Stimulated activated CD8-positive, alpha-beta memory T cell treated with anti-CD3 and anti-CD28 coated beads, Interleukin-15, amount 100 ng/mL, for 48 hours (primary cell): ENCODE measurements at places on chromosomes 2 and 18.

GRCh38 chr2:17515652-17516051 lies 2.6 kb downstream of the RAD51AP2 start:
- no peak for DNase-seq

DNA sequence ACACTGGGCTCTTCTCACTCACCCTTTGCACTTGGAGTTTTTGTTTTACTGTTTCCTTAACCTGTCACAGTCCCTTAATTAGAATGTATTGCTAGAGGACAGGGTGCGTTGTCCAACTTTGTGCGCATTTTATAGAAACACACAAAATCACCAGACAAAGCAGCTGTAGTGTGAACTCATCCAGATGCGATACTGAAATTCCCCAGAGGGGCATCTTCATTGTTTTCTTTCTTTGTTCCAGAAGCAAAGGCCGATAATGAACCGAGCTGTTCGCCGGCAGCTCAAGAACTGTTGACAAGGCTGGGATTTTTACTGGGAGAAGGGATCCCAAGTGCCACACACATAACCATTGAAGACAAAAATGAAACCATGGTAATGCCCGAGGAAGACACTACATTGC lies 137.6 kb downstream of the WDSUB1 start:
- DNase-seq: no peak

- no peak for DNase-seq
Measured at GRCh38 chr2:6441800-6442199, 423.9 kb downstream of the CMPK2 start.

DNA sequence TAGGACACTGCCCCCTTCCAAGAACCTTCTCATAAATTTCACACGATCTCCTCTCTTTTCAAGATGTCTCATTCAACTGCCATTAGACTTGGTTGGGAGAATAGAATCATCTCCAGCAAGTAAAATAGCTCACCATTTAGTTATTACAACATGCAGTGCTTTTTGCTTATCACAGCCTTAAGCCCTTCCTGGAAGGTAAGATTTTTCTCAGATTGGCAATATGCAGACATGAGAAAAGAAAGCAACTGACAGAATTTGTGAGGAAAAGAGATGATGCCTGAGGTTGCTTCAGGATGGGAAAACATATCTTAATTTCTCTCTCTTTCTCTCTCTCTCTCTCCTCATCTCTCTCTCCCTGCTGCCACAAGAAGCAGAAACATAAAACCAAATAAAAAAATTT lies 855.1 kb upstream of the ACVR2A start:
- no peak for DNase-seq

DNA sequence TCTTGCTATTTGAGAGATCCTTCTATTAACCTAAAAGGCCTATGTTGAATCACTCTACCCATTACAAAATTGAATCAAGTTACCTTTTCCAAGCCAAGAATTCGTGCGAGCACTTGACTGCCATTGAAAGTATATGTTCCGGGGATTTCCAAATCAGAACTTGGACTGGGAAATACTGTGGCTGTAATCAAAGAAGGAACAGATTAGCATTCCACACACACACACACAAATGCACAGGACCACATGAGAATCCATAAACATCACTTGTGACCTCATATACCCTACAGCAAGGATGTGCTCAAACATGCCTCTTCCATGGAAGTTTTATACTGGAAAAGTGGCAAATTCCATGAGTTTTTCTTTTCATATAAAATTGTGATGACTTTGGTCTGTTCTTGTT lies 86.0 kb downstream of the ABCA12 start:
- no peak for DNase-seq

GRCh38 chr18:59650266-59650820 lies 46.9 kb downstream of the CCBE1 start:
- no peak for DNase-seq

DNA sequence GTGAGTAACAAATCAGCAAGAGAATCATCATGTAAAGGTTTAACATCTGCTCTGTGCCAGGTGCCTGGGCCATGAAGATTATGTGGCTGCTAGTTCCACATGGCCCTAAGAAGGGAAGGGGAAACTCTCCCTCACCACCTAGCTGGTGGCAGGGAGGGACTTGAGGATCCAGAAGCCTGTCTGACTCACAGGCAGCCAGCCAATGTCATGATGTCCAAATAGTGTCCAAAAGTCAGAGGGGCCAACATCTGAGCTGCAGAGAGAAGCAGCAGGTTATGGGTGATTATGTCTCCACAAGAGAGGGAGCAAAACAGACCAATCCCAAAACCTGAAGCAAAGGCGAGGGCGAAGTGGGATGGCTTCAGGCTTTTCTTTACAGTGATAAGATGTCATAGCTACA lies 61.9 kb upstream of the SPP2 start:
- DNase-seq: no peak

DNA sequence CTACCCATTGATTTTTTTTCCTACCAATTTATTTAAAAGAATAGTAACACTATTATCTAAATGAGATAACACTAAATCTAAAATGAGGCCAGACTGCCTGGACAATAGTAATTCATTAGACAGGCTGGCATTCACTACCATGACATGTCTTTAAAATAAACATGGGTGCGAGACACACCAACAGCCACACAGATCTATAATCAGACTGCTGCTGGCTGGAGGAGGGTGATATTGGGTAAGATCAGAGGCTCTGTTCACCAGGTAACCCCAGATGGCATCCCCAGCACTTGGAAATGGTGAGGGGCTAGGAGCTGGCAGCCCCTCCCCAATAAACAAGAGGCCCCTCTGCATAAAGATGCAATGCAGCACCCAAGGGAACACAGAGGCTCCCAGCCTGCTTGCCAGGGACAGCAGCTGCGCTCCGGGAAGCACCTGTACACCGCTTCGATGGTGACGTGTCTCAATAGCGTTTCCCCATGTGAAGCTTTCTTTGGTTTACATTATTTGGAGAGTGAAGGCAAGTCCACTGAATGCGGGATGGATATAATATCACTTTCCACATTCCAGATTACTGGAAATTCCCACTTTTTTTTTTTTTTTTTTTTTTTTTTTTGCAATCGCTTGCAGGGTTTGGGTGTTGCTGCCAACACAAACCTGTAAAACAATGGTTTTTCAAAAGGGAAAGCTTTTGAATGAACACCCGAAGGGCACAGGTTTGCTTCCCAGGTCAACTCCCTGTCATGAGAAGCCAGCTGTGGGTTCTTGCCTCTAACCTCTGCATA lies 159.0 kb downstream of the ZNF516 start:
- DNase-seq: no peak

DNA sequence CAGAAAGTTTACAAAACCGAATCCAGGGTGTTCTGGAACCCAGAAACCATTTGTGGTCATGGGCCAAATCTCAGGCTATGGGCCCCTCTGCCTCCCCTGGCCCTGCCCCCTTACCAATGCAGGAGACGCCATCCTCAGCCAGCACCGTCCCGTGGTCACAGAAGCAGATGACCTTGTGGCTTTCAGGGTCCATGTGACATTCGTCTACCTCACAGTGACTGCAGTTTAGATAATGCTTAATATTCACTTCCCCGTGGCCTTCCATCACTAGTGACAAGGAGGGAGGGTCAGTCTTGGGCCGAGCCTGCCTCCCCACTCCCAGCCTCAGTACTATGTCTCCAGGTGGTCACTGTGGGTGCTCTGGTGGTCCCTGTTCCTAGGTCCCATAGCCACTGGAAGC lies 111.6 kb downstream of the CLIP4 start:
- no peak for DNase-seq

DNA sequence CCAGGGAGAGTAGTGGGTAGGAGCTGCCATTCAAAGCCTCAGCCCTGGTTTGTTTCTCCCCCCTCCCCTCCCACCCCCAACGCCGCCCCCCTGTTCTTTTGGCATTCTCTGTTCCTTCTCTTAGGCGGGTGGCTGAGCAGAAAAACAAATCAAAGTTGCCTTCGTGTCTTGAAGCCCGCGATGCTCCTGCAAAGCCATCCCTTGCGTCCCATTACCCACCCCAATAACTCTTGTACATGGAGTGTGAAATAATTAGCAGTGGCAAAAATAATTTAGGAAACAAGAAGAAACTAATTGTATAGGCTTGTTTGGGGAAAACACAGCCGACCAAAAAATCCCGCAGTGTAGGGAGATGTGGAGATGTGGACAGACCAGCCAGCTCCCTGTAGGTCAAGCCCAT lies 59.6 kb downstream of the CELF4 start:
- no peak for DNase-seq

GRCh38 chr2:60456115-60456770 lies 97.2 kb downstream of the BCL11A start:
- DNase-seq: no peak

DNA sequence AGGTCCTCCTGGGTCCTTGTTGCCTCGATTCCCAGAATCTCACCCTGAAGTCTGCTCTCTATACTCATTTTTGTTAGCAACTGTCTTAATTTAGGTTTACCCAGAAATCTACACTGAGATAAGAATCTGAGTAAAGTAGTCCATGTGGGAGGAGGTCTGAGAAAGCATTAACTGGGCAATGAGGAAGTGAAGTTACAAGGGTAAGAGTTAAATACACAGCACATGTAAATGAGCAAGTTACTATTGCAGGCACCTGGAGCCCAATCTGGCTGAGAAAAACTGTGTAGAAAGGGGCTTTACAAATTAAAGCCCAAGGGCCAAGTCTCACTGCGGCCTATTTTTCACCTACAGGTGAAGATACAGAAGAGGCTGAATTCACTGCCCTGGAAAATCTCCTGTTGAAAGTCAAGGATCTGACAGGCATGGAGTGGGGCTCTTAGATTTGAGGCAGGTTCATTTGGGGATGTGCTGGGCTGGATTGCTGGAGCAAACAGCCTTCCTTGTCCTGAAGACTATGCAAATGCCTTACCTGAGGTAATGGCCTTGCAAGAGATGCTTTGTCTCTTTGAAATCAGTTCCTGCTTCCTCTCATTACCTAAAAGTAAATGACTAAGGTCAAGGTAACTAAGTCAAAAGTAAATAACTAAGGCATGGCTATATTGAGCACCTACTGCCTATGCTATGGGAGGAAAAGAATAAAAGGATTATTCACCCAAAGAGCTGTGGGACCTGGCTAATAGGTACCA lies 84.4 kb upstream of the DYNAP start:
- DNase-seq: no peak

DNA sequence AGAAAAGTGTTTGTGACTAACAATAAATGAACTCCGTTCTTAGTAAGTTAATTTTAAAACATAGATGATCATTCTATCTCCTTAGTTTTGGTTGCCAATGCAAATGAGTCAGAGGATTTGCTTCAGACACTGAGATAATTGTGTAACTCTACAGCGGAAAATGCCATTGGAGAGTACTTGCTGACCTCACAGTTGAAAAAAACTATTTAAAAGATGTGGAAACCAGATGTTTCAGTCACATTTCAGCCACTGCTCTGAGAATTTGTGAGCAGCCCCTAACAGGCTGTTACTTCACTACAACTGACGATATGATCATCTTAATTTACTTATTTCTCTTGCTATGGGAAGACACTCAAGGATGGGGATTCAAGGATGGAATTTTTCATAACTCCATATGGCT lies at the start of gene TNFAIP6:
Gene TNFAIP6, plus strand, starts transcription at position 234 of the 400 bp plus-strand sequence. Its CDS starts 75 bp downstream, at position 309.
- DNase-seq: no peak

GRCh38 chr18:78984941-78985784 lies 5.5 kb downstream of the SALL3 start:
- DNase-seq: no peak

DNA sequence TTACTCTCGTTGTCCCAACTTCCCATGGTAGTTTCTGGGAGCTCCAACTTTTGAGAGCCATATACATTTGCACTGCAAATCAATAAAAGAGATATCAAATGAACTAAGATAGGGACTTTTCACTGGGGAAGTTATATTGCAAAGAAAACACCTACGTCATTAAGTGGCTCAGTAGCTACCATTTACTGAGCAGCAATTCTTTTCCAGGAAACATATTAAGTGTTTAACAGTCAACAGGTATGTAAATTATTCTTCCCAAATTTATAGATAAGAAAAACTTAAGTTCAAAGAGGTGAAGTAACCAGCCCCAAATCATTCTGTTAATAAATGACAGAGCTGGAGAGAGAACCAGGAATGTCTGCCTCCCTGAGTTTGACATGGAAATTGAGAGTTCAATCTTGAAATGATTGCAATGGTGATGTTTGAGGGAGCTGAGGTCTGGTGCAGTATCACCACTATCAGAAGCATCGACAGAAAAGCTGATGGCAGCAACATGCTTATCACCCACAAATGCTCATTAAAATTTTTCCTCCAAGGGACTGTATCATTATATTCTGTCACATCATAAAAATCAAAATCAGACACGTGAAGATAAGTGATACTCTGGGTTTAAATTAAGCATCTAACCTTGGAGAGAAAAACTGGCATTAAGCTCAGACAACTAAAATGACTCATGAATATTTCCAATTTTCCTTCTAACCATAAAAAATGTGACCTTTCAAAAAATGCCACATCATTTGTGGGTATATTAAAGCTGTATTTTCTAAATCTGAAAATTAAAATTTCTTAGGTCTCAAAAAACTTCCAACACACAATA lies 43.4 kb downstream of the GAREM1 start:
- DNase-seq: no peak

- DNase-seq: no peak
Measured at GRCh38 chr2:156891609-156892008, 365.9 kb upstream of the GALNT5 start.

GRCh38 chr2:180360283-180360618 lies 353.2 kb upstream of the CWC22 start:
- DNase-seq: no peak

DNA sequence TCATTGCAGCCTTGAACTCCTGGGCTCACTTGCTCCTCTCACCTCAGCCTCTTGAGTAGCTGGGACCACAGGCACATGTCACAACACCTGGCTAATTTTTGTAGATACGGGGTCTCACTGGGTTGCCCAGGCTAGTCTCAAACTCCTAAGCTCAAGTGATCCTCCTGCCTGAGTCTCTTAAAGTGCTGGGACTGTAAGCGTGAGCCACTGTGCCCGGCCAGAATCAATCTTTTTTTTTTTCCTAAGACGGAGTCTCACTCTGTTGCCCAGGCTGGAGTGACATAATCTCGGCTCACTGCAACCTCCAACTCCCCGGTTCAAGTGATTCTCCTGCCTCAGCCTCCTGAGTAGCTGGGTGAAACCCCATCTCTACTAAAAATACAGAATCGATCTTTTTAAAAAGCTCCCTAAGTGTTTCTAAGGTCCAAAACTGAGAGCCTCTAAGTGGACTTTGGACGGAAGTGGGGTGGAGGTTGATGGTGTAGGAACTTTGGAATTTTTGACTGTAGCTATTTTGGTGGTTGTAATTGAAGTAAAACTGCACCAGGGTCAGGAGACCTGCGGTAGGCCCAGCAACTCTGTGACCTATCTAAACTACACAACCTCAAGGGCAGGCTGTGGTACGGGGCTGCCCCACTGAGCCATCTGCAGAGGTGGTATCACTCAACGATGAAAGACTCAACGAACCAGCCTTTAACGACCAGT lies 82.9 kb downstream of the POLR1A start:
- DNase-seq: no peak

GRCh38 chr2:20942646-20943125 lies 101.2 kb downstream of the APOB start:
- no peak for DNase-seq
